Hematopoietic multipotent progenitor cell treated with erythropoietin and hydrocortisone succinate and interleukin-3 and kit ligand, for 15 days (in vitro differentiated cells): ENCODE measurements at places on chromosomes 5 and 9.

DNA sequence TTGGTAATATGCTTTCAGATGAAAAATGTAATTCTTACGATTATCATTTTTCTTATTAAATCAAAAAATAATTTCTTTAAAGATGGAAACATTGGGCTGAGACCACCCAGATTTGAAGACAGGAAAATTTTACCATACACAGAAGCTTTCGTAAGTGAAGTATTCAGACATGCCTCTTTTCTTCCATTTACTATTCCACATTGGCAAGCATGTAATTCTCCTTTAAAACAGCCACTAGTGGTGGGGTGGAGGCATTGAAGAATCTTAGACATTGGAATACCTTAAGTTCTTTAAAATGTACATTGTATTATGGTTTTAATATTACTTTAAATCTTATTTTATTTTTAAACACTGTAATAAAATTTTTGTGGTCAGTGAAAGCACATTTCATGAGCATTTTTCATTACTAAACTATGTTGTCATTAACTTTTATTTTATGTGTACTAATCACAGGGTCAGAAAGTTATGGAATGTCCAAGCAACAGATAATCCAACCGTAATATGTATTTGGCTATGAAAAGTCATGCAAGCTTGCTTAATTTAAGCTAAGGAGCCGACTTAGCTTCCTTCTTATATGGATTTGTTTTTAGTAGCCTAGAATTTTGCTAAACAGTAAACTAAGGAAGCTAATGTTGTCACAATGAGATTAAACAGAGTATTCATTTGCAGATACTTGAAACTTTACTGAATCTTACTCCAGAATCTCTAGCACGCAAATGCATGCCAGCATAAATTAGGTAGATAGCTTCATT is 97.4 kb upstream of the ALDH1A1 start:
- DNase-seq, result no peak

GRCh38 chr5:73911761-73912393 is 285.9 kb downstream of the ARHGEF28 start:
- DNase-seq, result no peak

GRCh38 chr5:157740229-157740610 is 3.3 kb upstream of the LSM11 start:
- peak; percentile 52 for DNase-seq

DNA sequence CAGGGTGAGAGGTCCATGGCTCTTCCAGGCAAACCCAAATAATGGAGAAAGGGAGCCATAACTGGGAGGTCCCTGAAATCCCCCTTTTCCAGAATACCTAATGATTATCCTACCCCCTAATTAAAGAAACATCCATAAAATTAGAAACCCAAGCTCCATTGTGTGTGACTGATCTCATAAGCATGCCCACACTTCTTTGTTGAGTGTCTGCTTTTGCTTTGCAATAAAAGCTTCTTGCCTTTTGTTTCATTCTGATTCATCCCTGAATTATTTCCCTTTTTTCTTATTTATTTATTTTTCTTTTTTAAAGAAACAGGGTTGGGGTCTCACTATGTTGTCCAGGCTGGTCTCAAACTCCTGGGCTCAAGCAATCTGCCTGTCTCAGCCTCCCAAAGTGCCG is 33.1 kb downstream of the BTF3 start:
- no peak for DNase-seq

GRCh38 chr5:83487155-83487554 is 15.6 kb downstream of the VCAN start:
- DNase-seq, result no peak

DNA sequence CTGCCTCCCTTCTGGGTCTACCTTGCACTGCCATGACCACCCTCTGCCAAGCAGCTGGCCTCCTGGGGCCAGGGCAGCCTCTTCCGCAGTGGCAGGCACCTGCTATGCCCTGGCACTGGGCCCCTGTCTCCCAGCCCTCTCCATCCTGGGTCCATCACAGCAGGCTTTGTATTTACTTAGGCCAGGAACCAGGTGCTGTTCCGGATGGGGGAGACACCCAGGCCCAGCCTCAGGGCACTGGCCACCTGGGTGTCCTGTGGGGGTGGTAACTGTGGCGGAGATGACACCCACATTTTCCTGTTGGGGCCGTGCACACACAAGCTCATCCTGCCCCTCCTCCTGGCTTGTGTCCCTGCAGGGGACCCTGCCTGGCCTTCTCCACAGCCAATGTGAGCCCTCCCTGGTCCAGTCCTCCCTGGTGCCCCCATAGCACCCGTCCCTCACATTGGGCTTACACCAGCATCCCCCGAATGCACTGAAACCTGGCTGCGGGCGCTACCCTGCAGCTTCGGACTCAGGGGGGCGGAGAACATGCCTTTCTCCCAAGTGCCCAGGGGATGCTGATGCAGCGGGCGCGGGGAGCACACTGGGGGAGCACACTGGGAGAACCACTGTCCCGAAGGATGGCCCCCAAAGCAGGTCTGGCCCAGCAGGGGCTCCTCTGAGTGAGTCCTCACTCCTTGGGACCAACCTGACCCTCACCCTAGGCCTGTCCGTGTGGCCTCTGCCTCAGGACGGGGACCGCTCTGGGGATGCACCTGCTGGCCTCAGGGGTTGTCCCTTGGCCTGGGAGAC is 17.9 kb downstream of the FAM163B start:
- DNase-seq, result no peak

GRCh38 chr5:79699763-79700400 is 10.2 kb downstream of the CMYA5 start:
- DNase-seq, result no peak

- no peak for DNase-seq
Observed at GRCh38 chr5:133723651-133724366, 111.5 kb upstream of the FSTL4 start.

DNA sequence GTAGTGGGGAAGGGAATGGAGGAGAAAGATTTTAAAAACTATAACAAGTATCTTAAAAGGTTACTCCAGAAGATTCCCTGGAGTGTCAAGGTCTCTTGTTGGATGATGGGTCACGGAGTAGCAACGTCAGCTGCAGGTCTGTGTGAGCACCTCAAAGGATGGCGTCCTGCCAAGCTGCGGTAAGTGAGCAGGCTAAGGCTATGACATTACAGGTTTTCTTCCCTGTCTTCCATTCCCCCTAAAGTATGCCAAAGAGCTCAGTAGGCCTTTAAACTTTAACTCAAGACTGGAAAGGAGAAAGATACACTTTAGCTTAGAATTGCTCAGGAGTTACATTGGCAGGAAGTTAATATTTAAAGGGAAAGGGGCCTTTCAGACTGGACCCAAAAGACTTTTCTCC is 17.5 kb downstream of the SPOCK1 start:
- DNase-seq, result no peak

GRCh38 chr5:145403992-145404391 is 431.1 kb downstream of the PRELID2 start:
- no peak for DNase-seq

DNA sequence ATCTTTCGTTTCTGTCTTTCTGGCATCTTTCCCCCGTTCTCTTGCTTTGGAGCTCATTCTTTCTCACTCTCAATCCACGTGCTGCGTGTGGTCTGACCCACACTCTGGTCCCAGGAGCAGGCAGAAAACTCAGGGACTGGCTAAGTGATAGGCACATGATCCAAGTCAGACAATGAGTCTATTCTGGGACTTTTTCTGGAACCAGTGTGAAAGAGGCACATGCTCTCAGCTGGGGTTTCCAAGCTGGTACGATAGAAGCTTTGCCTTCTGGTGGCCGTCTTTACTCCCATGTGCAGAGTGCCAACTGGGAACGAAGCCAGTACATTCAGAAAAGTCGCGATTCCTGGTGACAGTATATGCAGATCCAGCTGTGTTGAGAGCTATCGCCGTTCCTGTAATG is 94.4 kb downstream of the PDZD2 start:
- no peak for DNase-seq

GRCh38 chr5:60529001-60529400 is 171.0 kb downstream of the DEPDC1B start:
- DNase-seq, result no peak

DNA sequence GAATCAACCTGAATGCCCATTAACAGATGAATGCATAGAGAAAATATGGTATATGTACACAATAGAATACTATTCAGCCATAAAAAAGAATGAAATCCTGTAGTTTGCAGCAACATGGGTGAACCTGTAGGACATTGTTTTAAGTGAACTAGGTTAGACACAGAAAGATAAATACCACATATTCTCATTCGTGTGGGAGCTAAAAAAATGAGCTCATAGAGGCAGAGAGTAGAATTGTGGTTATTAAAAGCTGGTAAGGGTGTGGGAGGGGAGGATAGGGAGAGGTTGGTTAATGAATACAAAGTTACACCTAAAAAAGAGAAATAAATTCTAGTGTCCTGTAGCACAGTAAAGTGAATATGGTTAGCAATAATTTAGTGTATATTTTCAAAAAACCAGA is 23.5 kb downstream of the PTTG1 start:
- DNase-seq, result no peak

GRCh38 chr9:98998441-98999151 is 54.9 kb downstream of the COL15A1 start:
- peak; percentile 59 for DNase-seq

DNA sequence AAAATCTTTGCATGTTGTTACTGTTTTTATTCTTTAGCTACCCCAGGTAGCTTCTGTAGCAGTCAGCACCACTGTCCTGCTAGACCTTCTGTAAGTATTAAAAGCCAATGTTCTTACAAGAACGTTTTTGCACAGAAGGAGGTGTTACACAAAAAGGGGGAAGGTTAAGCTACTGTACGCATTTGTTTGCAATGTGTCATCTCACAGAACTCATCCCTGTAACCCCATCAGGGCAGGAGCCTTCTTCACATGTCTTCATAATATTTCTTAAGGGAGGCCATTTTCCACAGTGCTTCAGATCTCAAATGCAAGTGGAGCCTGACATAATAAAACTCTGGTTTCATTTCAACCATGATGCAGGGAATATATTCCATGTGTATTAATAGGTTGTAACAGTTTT is 67.9 kb downstream of the OSMR start:
- DNase-seq, result no peak

GRCh38 chr5:14687023-14687665 is 22.6 kb downstream of the OTULIN start:
- no peak for DNase-seq

DNA sequence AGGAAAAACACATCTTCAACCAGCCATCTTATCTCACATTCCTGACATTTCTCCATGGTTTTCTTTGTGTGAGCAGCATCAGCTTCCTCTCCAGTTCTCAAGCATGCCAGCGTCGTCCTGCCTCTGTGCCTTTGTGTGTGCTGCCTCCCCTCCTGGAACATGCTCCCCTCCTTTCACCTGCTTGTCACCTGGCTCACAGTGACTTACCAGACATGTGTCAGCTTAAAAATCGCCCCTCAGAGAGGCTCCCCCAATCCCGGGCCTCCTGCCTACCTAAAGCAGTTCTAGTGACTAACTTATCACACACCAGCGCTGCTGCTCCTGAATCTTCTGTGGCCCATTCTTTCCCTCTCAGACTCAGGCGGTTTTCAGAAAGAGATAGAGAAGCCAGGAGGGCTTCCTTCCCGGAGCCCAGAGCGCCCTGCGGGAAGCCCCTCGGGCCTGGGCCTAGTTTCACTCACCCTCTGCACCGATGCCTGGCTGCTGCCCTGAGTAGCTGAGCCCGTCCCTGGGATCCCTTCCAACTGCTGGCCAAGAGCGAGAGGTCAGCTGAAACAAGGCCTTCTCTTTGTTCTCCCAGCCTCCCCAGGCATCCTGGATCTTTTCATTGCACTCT is 51.1 kb upstream of the MVB12B start:
- DNase-seq, result no peak

DNA sequence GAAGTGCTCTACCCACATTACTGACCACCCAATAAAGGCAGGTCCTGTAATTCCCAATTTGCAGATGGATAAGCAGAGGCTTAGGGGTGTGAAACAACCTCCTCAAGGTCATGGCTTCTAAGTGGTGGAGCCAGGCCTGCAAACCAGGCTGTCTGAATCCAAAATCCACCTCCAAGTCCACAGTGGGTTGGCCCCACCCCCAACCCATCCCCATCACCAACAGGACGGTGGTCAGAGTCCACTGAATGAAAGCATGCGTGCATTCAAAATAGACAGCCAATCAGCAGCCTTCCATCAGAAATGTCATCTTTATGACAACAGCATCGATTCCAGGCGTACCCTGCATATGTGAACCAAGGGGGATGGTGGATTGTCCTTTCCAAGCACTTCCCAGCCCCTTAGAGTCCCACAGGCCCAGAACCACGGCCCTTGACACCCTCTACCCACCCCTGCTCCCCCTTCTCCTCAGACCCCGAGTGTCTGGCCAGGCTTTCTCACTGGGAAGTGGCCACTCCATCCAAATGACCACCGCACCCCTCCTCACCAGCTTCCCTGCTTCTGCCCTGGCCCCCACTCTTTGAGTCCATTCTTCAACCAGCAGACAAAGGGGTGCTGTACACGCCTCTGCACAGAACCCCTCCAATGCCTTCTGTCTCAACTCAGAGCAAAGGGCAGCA is 133.1 kb downstream of the KCNIP1 start:
- DNase-seq, result no peak

GRCh38 chr5:103514371-103514770 is 48.2 kb downstream of the NUDT12 start:
- DNase-seq, result no peak

GRCh38 chr5:159781626-159782157 is 134.6 kb upstream of the ADRA1B start:
- DNase-seq, result no peak

GRCh38 chr9:80968611-80969010 is 720.7 kb downstream of the TLE1 start:
- DNase-seq, result no peak

DNA sequence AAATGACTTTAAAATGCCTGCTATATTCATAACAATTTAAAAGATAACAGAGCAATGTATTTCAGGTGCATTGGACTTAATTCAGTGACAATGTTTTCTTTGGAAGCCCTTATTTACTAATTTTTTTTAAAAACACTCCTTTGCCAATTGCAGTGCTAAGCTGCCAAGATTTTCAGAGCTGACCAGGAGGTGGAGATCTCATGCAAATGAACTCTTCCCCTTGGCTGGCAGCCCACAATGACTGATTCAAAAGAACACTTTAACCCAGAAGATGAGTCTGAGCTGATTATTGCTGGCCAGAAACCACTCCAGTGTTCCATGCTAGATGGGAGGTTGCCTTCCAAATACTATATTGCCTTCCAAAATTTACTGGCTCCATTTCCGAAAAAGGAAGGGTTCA is 128.3 kb upstream of the CCNH start:
- no peak for DNase-seq
